ENCODE measurements at places on chromosomes 4 and X.

GRCh38 chrX:37796310-37796709 is 16.5 kb downstream of the CYBB start:
- peak; percentile 4 for DNase-seq

DNA sequence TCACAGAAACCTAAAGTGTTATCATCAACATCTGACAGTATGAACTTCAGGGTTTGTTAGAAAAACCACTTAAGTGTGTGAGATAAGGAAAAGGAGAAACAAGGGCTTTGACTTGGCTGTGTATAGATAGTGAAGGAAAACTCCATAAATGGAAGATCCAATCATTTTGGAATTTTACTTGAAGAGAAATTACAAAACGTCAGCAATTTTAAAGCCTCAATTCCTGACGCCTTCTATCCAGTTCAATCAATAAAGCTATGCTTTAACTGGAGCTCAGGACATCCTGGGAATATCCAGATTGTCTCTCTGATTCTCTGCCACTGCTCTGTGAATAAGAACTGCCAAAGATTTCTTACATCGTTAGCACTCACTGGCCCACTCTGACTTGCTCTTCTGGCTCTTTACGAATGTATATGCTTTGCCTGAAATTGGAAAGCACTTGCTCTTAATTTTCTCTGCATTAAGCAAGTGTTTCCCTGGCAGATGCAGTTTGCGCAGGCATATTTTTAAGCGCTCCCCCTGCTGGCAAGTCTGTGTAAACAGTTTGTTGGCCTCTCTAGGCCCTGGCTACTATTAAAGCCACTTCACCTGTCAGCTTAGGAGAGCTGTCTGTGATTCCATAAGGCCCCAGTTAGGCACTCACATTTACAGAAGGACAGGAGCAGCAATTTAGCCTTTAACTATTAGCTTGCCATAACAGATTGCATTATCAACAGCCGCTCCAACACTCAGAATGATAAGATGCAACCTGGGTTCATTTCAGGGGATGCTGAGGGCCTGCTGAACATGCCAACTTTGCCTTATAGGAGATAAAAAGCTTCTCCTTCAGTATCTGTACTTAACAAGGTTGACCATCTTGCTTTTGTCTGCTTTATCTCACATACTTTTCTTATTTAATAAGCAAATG is 251.4 kb upstream of the DDX53 start:
- peak; percentile 32 for DNase-seq

GRCh38 chrX:123648028-123648810 is 84.6 kb downstream of the THOC2 start:
- DNase-seq, result peak; percentile 78

DNA sequence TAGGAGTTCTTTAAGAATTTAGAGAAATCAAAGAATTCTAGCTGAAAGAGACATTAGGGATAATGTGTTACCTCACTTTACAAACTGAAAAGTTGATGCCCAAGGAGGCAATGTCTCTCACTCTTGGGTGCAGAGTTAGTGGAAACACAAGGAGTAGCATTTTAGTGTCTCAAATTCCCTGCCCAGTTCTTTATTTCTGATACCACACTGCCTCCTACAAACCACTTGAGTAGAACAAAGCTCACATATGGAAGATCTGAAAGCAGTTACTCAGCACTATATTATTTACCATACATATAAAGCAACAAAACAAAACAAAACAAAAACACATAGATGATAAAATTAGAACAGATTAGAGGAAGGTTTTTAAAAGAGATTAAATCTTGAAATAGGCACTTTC is 124.2 kb downstream of the REELD1 start:
- DNase-seq, result no peak

DNA sequence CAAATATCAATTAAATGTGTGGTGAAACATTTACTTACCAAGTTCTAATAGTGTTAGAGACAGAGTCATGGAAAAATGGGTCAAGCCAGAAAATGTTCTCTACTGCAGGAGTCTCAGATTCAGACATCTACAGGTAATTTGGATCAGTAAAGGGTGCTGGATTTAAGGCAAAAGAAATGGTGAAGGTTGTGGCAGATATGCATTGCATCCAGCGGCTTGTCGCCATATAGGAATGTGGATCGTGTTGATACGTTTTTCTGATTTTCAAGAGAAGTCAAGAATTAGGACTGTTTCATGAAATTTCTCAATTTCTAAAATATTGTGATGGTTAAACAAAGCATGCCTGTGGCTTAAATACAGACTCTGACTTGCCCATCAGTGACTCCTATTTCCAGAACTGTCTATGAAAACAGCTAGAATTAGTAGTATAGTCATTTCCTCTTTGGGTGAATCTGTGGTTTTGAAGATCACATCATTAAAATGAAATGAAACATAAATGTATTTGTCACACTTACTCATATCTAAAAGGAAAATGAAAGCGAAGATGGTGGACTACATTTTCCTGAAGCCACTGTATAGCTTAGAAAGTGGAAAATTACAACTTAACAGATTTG is 110.1 kb upstream of the VEGFC start:
- no peak for DNase-seq

DNA sequence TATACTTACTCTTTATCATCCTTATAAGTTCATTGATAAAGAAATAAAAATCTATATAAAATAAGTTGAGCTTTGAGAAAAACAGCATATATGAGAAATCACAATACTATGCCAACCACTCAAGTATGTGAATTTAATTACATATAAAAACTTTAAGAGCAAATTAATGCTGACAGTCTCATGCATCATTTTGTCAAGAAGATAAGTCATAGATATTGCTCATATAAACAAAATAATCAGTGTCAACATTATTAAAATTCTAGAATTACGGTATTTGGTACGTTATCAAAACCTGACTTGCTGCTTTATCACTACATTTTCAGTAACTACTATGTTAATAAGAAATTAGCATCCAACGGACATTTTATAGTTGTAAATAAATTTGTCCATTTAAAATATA is 111.2 kb downstream of the FBXO8 start:
- no peak for DNase-seq

- no peak for DNase-seq
Observed at GRCh38 chrX:153992180-153992579, 19.6 kb downstream of the TMEM187 start.

- no peak for DNase-seq
Observed at GRCh38 chr4:35695003-35695402, 549.3 kb downstream of the ARAP2 start.

DNA sequence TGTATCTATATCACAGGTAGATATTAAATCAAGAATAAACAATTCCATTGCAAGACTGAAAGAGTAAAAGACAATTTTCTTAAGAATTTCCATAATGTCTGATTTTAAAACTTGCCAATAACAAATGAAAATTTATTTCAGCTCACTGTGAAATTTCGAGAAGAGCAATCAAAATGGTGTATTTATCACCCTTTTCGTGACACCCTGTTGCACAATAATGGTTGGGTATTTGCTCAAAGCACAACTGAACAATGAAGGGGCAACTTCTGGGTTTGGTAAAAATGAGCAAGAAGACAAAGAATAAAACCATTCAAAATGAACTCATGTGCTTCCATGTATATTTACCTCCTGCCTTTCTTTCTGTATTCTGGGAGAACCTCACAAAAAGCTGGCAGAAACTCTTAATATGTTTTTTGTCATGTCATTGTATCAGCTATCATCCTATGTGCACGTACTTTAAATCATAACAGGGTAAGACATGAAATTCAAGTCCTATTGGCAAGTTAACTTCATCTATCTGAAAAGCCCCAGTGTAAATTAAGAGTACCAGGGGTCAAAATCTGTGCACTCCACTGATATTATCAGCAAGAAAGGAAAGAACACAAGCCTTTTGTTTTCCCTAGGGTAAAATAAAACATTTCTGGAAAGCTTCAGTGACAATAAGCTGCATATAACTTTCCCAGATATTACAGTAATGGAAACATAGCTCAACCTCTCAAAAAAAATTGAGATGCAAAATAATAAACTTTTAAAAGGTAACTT is 126.9 kb upstream of the CBR4 start:
- no peak for DNase-seq

DNA sequence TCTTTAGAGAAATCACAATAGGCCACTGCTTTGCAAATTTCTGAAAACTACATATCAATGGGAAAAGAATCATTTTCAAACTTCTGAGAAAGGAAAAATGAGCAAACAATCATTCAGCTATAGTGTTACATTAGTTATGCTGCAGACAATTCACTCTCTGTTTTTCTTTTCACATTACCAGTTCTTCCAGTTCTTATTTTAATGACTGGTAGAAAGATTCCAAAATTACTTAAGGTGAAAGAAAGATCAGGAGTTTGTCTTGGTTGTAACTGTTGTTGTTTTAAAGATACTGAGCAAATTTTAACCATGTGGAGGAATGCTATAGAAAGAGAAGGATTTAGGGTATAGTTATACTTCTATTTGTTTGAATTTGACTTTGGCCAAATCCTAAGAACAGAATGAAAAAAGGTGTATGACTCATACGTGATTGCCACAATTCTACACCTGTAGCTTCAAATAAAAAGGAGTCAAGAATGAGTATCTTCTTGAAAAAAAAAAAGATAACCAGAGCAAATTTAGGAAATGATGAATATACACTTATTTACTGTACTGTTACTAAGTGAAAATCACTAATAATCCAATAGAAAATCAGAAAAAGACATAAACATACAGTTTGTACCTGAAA is 21.0 kb upstream of the RASGEF1B start:
- DNase-seq, result no peak

- DNase-seq, result no peak
Observed at GRCh38 chr4:22814906-22815305, 122.2 kb downstream of the GBA3 start.

GRCh38 chr4:6500481-6501140 is 28.2 kb upstream of the PPP2R2C start:
- DNase-seq, result no peak

DNA sequence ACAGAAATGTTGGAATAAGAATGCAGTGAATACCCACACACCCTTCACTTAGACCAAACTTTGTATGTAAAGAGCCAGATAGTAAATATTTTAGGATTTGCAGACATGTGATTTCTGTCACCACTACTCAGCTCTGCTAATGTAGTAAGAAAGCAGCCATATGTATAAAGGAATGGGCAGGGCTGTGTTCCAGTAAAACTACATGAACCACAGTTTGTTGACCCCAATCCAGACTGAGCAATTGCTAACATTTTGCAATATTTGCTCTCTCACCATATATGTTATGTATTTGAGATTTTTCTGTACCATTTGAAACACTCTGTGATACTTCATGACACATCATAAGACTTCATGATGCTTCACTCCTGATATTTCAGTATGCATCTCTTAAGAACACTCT is 32.0 kb upstream of the TBC1D1 start:
- DNase-seq, result no peak

- DNase-seq, result no peak
Observed at GRCh38 chr4:185651137-185651677, 115.9 kb upstream of the PDLIM3 start.

DNA sequence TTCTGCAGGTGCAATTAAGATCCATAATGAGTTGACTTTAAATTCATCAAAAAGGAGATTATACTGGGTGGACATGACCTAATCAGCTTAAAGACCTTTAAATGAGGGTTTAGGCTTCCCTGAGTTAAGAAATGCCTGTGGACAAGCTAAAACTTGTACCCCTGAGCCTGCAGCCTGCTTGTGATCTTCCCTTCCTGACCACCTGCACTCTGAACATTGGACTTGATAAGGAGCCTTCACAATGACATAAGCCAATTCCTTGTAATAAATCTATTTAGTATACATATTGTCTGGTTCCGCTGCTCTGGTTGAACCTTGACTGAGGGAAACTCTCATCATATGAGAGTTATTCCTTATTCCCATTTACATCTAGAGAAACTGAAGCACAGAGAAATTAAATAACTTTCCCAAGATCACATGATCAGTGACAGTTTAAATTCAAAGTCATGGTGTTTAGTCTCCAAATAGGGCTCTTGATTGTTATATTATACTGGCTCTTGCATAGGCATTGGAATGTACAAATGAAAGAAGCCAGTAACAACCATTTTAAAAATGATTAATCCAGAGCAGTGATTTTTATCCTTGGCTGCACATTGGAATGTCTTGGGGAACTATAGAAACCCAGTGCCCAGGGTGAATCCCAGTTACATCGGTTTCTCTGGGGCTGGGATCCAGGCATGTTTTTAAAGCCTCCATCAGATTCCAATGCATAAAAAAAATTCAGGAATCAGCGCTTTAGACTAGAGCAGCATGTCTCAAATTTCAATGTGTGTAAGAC is 136.1 kb downstream of the MSL3 start:
- DNase-seq, result peak; percentile 90

DNA sequence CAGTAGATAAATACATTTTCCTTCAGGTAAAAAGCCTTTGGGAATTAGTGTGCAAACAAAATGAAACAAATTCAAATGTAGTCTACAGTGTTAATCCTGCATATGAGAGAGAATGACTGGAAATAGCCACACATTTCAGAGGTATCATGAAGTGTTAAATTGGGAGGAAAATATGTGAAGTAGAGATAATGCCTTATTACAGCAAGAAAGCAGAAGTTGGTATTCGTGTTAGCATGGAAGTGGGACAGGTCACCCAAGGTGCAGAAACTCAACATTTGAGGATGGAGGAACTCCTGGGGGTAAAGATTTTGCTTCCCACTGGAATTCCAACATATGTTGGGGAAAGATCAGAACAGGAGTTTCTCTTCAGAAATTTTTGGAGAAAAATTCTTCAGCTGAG is 51.3 kb downstream of the EMCN start:
- no peak for DNase-seq

- DNase-seq, result no peak
Observed at GRCh38 chr4:2799224-2799911, 6.5 kb downstream of the SH3BP2 start.

DNA sequence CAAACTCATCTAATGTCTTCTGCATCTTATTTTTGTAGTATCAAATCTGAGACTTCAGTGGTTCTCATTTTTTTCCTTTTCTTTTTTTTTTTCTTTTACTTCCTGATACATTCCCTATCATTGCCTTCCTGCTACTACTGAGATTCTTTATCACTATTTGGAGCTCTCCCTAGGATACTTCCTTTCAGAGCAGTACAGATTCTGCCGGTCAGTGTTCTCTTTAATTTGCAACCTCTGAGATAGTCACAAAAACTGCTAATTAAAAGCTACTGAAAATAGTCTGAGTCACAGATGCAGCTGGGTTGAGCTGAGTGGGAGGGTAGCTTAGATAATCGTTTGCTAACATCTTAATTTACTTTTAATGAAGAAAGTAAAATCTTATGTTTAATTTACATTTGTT is 1279.7 kb downstream of the ARAP2 start:
- DNase-seq, result no peak

DNA sequence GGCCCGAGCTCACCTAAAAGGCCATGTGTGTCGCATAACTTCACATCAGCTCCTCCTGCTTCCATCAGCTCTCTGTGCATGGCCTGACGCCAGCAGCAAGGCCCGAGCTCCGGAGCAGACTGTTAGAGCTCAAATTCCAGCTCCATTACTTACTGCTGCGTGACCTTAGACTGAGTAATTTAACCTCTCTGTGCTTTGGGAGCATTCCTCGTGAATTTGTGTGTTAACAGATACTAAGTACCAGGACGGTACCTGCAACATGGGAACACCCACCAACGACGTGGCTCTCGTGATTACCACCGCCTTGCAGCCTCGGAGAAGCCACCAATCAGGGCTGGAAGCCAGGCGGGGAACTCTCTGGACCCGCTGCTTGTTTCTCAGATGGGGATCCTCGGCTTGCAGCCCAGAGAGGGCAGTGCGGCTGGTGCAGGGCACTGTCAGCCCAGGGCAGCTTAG is 12.9 kb downstream of the LETM1 start:
- DNase-seq, result no peak

- no peak for DNase-seq
Observed at GRCh38 chrX:1248331-1249061, 20.1 kb upstream of the CSF2RA start.

- DNase-seq, result no peak
Observed at GRCh38 chrX:14554131-14554715, 24.9 kb downstream of the GLRA2 start.

- DNase-seq, result no peak
Observed at GRCh38 chrX:79366873-79367749, at the start of gene ITM2A. TSS of gene ITM2A (minus strand) at chrX:79367334. CDS start at chrX:79367215, 119 bp downstream.
